AG09309 (cell line): ENCODE measurements at places on chromosomes 16 and 17.

DNA sequence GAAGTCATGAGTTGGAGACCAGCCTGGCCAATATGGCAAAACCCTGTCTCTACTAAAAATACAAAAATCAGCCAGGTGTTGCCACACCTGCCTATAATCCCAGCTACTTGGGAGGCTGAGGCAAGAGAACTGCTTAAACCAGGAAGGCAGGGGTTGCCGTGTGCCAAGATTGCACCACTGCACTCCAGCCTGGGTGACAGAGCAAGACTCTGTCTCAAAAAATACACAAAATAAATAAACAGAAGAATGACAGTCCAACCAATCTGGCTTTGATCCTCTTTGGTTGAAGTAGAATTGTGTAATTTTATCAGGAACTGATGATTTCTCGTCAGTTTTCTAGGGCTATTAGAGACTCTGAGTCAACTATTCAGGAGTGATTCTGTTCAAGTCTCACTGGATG, 79.4 kb downstream of the SLC5A11 start:
- DNase-seq = no peak

- no peak for DNase-seq
Observed at GRCh38 chr17:79410681-79411080, 200.2 kb downstream of the RBFOX3 start.

- DNase-seq = no peak
Observed at GRCh38 chr17:62191390-62192361, 126.6 kb upstream of the MED13 start.

DNA sequence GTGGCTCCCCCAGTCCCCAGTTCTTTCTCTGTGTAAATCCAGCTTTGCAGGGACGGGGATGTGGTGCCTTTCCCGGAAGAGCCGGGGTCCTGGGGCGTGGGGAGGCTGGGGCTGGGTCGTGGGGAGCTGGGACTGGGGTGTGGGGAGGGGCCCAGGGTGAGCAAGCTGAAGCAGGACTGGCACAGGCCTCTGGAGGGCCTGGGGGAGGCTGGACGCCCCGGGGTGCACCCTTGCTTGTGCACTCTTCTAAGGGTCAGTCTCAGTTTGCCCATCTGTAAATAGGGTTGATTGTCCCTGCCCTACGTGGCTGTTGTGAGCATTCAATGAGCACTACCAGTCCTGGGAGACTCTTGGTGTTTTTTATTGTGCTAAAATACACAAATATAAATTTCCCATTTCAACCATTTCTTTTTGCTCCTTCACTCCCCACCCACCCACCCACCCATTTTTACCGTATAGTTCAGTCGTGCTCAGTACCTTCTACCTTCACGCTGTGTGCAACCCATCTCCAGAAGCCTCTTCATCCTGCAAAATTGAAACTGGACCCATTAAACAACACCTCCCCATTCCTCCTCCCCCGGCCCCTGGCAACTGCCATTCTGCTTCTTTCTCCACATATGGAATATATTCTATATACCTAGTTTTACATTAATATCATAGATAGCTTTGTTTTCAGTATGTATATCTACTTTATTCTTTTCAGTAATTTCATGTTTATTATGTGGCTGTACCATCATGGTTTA, 7.8 kb upstream of the TBC1D3B start:
- no peak for DNase-seq

GRCh38 chr17:17300624-17301568, 2.3 kb upstream of the NT5M start:
- DNase-seq = no peak

DNA sequence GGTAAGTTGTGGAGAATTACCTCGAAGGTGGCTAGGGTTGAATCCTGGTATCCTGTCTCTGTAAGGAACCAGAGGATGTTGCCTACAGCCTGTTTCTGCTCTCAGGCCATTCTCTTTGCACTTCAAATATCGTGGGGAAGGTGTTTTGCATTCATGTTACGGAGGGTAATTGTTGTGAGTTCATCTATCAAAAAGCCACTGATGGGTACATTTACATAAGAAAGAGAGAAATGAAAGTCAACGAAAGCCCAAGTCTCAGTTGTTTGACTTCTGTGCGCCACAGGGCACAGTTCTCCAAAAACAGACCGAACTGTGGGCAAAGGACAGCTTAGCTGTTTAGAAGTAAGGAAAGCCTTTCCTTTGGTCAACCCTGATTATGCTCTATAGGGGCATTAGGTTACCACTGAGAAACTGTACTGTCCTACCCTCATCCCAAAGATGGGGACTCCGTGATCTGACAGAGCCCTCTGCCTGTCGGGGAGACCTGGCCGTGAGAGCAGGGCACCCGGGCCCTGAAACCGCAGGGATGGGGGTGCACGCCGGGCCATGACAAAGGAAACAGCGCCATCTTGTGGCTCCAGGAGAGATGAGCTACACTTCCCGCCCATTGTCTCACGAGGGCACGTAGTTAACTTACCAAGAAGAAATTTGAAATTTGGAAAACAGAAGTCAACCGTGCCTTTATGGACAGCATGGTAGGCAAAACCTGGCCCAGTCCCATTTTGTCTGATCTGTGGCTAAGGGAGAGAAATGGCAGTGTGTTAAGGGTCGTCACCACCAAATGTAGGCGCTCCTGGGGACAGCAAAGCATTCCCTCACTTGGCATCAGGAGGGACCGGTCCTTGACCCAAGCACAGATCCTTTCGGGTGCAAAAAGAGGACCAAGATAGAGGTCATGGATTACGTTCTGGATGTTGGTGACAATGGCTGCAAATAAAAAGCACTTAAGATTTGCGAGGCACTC, 74.5 kb upstream of the DYNLRB2 start:
- no peak for DNase-seq

- no peak for DNase-seq
Observed at GRCh38 chr17:75843577-75844529, at the start of gene UNC13D. TSS of gene UNC13D (minus strand) at chr17:75844404. CDS start at chr17:75844337, 67 bp downstream.

GRCh38 chr17:1676401-1676800, 8.3 kb downstream of the PRPF8 start:
- no peak for DNase-seq

- DNase-seq = no peak
Observed at GRCh38 chr17:42833767-42834422, 698 bp downstream of the PSME3 start.

DNA sequence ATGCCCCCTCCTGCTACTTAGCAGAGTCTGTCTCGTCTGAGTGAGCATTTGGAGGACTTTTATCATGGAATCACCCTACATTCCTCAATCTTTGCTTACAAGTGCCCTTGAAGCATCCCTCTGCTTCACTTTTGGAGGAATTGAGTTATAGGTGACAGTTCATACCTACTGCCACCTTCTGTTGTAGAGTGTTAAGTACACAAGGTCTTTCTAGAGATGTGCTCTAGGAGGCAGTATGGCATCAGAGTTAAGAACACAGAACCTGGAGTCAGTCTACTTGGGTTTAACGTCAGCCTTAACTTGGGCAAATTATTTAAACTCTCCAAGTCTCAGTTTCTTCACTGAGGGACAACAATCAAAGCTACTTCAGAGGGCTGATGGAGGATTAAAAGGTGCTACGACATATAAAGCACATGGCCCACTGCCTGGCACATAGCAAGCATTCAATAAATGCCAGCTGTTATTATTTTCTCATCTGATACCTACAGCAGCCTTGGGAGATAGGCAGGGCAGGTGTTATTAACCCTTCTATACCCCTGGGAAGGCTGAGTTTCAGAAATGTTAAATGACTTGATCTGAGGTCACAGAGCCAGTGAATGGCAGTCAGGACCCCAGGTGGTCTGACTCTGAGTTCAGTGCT, 62.2 kb downstream of the UTP18 start:
- peak; percentile 3 for DNase-seq

GRCh38 chr17:60548990-60549389, 22.9 kb upstream of the APPBP2 start:
- no peak for DNase-seq

GRCh38 chr17:32227910-32228309, 37.7 kb upstream of the RHBDL3 start:
- DNase-seq = no peak

- no peak for DNase-seq
Observed at GRCh38 chr16:67882374-67883145, 2.1 kb upstream of the NRN1L start.

DNA sequence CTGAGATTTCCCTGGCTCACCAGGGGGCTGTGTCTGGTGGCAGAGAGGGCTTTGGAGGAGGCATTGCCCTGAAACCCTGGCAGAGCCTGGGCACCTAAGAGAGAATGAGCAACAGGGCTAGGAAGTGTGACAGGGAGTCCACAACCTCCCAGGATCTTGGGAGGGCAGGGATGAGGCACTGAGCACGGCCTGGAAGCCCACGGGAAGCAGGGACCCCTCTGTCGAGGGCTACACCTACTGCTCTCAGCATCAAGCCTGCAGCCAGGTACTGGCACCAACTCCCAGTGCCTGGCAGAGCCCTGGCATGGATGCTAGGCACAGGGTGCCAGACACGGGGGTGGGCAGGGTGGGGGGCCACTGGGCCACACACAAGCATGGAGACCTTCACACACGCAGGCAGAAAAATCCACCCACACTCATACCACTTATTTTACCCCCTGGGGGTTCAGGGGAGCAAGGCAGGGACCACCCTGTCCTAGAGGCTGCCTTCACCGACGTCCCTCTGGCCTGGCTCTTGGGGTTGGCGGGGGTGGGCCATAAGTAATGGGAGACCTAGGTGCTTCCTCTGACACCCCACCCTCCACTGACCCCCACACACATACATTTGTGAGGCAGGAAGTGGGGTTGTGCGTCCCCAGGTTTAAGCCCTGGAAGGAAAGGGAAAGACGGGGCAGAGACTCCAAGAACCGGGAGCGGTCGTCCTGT, 970 bp upstream of the HSD11B2 start:
- DNase-seq = no peak

- DNase-seq = no peak
Observed at GRCh38 chr16:49343291-49343690, 30.3 kb upstream of the C16orf78 start.

DNA sequence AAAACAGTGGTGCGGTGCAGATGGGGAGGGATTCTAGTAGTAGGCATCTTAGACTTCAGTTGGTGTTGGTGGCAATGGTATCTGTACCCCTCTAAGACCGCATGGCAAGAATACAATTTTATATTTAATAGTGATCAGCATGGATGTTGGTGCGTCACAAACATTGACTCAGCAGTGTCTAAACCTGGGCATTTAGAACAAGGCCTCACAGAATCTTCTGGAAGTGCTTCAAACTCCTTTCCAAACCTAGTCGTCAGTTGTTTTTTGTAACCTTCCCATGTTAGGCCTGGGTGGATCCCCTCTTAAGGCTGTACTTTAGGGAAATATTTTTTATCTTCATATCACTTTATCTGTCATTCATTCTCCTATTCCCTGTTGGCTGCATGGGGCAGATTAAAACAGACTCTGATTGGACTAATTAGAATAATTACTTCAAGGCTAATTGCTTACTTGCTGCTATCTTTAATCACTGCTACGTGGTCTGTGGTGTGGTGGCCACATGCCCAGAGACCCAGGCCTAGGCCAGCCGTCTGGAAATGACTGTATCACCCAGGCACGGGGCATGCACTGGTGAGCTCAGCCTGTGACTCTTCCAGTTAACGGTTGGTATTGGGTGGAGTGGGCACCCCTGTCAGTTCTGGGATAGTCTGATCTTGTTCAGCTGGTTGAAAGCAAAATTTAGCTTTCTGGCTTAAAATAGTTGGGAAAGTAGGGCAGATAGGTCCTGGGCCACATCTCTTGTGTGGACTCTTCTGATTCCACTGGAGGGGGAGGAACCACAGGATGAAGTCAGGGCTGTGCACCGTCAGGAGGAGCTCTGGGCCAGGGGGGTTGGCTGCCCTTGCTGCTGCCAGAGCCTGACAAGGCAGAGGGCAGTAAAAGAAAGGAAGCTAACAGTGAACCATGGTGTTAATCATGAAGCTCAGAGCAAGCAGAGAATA, 4.5 kb downstream of the ALKBH5 start:
- DNase-seq = no peak

- DNase-seq = no peak
Observed at GRCh38 chr17:80491478-80492342, 15.3 kb upstream of the NPTX1 start.

GRCh38 chr17:48578616-48579470, 693 bp upstream of the HOXB4 start:
- DNase-seq = no peak

DNA sequence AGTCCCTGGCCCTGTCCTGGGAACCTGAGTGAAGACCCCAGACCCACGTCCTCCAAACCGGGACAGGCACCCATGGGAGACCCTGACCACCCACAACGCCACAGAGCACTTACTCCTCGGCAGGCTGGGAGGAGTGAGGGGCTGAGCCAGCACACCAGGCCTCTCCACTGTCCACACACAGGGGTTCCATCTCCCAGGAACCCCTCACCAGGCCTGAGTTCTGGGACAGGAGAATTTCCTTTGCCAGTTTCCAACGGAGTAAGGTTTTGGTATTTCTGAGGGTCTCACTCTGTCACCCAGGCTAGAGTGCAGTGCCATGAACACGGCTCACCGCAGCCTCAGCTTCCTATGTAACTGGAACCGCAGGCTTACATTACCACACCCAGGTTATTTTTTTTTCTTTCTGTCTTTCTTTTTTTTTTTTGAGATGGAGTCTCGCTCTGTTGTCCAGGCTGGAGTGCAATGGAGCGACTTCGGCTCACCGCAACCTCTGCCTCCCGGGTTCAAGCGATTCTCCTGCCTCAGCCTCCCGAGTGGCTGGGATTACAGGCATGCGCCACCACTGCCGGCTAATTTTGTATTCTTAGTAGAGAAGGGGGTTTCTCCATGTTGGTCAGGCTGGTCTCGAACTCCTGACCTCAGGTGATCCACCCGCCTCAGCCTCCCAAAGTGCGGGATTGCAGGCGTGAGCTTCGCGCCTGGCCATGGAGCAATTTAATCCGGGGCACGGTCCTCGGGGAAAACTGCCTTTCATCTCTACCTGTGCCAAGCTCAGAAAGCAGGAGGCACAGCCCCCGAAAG, 1.6 kb downstream of the PGAP6 start:
- no peak for DNase-seq

GRCh38 chr16:50313596-50314478, 47.5 kb downstream of the ADCY7 start:
- DNase-seq = no peak

DNA sequence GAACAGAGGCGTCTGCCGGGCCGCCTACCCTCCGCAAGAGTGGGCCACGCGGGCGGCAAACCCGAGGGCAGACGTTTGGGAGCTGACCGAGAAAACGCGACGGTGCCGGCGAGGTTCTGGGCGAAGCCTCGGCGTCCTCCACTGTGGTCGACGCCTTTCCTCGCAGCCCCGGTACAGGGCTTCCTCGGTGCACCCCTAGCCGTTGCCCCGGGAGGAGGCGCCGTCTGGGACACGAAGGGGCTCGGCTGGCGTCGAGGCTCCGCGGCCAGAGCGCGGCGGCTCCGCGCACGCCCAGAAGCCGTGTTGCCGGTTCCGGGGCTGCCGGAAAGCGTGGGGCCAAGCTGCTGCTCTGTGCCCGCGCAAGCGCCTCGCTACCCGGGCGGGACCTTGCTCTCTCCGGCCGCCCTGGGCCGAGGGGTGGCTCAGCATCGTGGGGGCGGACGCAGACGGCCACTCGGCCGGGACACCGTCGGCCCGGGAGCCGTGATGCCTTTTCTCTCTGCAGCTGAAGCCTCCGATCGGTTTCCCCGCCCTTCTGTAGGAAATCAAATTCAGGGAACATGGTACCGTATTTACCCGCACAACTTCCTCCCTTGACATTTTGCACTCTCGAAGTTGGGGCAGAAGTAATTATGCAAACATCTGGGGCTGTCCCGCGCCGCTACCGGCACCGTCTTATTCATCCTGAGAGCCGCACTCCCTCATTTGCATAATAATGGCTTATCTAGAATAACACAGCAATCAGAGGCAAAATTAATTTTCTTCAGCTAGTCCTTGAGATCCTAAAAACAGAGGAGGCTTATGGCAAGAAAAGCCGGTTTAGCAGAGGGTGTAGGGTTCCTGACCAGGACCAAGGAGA, 7.3 kb upstream of the CBX8 start:
- DNase-seq = no peak

GRCh38 chr16:73198481-73198880, 150.6 kb upstream of the ZFHX3 start:
- no peak for DNase-seq
